ENCODE measurements at places on chromosomes 11 and 22.

DNA sequence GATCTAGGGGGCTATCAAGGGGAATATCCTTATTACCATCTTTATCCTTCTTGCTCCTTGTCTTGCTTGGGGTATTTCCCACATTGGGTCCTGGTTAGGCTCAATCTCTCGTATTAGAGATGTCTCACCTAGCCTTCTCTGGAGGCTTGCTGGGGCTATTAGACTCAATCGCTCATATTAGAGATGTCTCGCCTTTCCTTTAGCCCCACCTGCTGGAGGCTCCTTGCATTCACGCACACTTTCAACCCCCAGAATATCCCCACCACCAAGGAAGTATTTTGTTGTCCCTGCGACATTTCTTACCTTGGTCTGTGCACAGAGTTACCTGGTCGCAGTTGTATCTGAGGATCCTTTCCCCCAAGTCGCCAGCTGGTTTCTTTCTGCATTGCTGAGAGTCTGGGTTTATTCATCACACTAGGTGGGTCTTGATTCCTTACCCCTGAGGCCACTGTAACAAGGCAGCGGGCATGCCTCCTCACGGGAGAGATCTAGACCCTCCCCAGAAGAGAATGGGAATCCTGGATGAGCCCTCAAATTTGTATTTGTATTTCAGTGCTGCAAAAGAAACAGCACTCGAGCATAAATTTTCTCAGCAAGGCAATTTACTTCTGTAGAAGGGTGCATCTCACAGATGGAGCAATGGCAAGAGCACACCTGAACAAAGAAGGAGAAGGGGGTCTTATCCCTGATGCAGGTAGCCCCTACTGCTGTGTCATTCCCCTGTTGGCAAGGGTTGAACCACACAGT lies 15.9 kb upstream of the HYLS1 start:
- peak; percentile 63 for ATAC-seq

DNA sequence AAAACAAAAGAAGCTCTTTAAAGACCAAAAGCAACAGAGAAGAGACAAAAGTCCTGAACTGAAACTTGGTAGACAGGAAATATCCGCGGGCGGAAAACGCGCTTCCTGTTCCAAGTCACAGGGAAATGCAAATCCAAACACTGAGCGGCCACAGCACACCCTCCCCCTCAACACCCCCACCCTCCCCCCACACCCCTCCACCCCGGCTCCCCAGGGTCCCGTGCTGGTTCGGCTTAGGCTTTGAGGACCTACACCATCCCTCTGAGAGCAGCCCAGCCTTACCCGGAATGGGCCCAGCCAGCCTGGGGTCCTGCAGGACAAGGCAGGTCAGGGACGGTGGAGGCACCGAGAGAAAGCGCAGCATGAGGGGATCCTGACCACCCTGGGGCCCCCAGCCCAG lies 160.4 kb downstream of the BRD1 start:
- ATAC-seq = no peak

DNA sequence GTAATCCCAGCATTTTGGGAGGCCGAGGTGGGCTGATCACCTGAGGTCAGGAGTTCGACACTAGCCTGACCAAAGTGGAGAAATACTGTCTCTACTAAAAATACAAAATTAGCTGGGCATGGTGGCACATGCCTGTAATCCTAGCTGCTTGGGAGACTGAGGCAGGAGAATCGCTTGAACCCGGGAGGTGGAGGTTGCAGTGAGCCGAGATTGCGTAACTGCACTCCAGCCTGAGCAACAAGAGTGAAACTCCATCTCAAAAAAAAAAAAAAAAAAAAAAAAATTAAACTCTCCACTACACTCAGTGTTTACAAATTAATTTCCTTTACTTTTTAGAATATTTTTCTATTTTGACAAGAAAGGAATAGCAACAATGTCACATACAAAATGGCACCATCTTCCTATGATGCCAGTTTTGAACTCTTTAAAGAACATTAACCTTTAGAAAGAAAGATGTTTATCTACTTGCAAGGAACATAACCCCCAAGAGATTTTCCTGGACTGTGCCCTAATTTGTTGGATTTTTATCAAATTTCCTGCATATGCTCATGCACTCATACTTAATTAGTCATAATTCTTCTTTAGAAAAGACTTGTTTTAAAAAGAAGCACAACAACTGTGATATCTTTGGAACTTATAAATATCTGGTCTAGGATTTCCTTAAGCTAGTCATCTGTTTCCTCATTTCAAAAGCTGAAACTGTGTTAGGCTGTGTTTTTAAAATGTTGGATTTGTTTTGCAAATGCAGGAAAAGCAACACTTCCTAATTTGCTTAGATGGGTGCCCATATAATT lies 22.6 kb upstream of the HIPK3 start:
- no peak for ATAC-seq

GRCh38 chr11:63768237-63769041 lies at the start of gene ZFTA:
Gene ZFTA, minus strand, starts transcription at chr11:63768775. Its CDS starts 153 bp downstream, at chr11:63768622.
- ATAC-seq = peak; percentile 33

- ATAC-seq = no peak
Observed at GRCh38 chr22:50469377-50470305, 5.2 kb downstream of the SBF1 start.

- ATAC-seq = no peak
Observed at GRCh38 chr11:114684636-114685035, 6.3 kb downstream of the NXPE2 start.

- no peak for ATAC-seq
Observed at GRCh38 chr11:134459246-134460061, 47.4 kb upstream of the B3GAT1 start.

DNA sequence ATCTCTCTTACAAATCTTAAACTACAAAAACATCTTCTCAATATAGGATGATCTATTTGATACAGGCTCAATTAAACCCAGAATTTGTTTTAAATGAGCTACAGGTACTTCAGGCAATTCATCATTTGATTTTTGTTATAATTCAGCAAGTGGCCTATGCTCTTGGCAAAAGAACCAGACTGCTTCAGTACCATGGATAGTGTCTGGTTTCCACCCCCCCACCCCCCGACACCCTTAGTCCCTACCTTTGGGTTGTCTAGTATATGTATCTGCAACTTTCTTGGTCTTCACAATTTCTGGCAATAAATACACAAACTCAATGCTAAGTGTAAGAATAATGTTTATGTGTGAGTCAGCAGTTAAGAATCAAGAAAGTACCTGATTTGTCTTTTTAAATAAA lies 97.3 kb upstream of the API5 start:
- no peak for ATAC-seq

- no peak for ATAC-seq
Observed at GRCh38 chr11:130651066-130651855, 202.8 kb downstream of the ADAMTS15 start.

DNA sequence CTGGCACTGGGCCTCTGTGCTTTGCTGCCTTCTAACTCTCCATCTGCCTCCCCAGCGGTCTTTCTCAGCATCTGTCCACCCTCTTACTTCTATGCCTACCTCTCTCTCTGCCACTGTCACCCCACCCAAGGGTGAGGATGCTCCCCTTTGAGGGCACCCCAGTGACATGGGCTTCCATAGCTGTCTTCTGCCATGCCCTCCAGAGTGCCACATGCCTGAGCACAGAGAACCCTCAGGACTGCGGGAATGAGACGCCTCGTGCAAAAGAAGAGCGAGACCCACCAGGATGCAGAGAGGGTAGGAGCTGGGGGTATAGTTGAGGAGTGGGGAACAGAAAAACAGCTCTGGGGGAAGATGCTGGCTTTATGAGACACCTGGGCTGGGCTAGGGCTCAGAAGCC lies 64.3 kb downstream of the BTG4 start:
- no peak for ATAC-seq

- ATAC-seq = no peak
Observed at GRCh38 chr11:45622283-45622682, 43.1 kb downstream of the CHST1 start.

DNA sequence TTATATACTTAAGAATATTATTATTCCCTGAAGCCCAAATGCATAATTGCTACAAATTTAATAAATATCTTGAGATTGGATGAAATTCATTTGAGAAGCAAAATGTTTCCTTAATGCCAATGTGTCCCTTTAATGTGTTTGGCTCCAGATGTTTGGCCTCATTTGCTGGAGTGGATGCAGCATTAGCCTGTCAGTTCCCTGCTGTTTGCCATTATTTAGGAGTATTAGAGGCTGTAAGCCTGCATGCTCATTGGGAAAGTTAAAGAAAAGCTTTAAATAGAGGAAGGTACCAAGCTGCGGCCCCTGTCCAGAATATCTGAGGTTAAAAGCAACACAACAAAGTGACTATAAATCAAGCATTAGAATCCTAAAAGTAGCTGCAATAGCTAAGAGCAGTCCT lies 54.8 kb upstream of the PITPNB start:
- ATAC-seq = no peak

GRCh38 chr11:117789241-117789640 lies 7.8 kb downstream of the DSCAML1 start:
- ATAC-seq = no peak

DNA sequence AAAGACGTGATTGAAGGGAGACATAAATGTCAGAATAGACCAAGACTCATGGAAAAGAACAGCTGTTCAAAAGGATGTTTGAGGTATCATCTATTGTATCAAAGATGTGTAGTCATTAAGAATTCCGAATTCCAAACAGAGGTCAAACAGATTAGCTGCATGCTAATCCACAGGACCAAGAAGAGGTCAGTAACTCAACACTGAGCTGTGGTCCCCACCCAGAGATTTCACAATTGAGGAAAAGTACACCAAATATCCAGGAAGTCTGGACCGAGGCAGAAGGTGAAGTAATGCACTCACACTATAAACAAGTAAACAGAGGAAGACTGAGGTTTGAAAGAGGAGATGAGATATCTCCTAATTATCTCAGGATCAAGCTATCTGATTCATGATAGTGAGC lies 29.6 kb upstream of the OR5P2 start:
- ATAC-seq = no peak

DNA sequence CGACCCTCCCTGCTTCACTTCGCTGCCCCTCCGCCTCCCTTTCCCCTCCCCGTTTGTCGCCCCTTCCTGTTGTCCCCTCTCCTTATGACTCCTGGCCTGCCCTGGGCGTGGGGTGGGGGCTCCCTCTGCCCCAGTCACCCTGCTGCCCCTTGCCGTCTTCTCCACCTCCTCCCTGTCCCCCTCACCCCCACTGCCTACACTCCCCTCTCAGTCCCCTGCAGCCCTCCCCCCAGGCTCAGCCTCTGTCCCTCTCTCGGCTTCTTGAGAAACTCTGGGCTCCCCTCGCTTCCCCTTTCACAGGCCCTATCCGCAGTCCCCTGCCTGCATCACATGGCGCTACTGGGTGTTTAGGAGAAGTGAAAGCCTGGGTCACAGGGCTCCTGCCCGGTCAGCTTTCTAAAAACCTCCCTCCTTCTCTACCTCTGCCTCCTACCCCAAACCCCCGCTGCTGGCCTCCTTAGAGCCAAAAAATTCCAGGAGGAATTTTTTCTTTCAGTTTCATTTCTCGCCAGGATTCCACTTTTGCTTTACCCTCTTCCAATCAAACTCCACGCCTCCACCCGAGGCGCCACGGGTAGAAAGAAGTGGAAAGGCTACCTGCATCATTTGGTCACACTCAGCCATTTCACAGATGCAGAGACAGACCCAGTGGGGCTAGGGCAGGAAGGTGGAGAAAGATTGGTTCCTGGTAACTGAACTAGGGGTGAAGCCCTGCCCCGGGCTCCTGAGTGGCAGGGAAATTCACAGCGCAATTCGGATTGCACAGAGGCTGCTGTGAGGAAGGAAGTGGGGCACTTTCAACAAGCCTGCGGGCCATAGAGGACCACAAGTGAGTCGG lies at the start of gene SLC15A3:
Gene SLC15A3, minus strand, starts transcription at position 273 of the 838 bp plus-strand sequence. CDS start 625 bp downstream, outside the sequence.
- peak; percentile 22 for ATAC-seq

DNA sequence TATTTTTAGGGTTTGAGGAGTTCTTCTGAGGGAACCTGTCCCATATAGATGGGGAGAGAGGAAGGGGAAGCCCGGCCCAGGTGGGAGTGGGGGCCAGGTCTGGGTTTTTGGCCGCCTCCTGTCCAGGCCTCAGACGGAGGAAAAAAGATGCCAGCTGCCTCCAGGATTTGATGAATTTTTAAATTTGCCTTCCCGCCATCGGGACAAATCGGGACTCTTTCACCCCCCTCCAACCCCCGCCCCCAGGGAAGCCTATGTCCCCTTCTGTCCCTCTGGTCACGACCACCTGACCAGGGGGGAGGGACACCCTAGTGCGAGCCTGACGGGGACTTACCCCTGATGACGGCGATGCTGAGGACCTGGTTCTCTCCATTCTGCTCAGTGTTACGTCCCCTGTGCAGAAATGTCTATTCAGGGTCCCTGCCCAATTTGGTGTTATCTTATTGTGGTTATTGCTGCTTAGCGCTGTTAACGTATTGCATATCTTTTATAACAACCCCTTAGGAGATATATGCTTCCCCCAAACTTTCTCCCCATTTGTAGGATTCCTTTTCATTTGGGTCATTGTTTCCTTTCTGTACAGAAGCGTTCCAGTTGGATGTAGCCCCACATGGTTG lies 115.9 kb upstream of the GRK3 start:
- ATAC-seq = peak; percentile 67

GRCh38 chr11:130522284-130522961 lies 74.0 kb downstream of the ADAMTS15 start:
- ATAC-seq = peak; percentile 100

DNA sequence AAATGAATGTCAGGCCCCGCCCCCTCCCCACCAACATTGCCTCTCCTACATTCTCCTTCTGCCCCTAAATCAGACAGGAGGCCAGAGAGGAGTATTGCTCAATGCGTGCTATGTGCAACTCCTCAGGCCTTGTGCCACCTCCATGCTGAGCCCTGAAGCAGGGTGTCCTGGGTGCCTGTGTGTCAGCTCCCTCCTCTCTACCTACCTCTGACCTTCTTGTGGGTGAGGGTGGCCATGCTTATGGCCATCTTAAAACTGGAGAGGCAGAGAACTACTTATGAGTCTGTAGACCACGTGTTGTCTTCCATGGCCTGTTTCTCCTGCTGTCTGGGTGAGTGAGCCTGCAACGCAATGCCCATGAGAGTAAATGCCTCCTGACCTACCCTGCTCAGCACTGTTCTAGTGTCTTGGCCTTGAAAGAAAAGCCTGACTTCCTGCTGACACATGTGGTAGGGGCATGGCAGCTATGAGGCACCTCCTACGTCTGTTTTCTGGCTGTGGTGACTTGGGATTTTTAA lies 10.5 kb downstream of the MCAM start:
- ATAC-seq = no peak

GRCh38 chr11:3684819-3685172 lies 13.6 kb upstream of the CHRNA10 start:
- ATAC-seq = no peak

DNA sequence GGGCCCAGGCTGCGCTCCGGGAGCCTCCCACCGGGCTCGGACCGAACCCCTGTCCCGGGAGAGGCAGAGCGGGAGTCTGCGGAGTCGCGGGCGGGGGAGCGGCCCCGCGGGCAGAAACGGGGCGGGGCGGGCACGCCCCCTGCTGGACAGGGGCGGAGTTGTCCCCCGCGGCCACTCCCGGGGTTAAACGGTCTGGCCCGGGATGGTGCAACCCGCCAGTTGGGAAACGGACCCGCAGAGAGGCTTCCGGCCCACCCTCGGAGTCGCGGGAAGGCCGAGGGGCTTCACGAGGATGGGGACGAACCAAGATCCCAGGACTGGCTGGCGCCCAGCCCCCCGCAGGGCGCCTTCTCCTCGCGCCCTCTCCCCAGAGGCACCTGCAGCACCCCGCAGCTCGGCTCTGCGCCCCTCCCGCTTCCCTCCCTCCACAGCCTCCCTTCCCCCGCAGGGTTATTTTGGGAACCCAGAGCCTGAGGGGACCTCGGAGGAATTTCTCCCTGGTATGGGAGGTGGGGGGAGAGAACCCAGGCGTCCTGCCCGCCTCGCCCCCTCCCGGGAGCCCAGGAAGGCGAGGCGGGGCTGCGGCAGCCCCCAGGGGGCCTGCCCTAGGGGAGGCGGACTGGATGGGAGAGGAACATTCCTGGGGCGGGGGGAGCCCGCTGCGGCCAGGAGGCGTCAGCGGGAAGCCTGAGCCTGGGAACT lies 902 bp downstream of the RASGRP2 start:
- ATAC-seq = peak; percentile 58

GRCh38 chr22:30244066-30244465 lies 2.5 kb downstream of the LIF start:
- ATAC-seq = no peak
